HS-27A (cell line): ENCODE measurements at places on chromosomes 12 and 14.

DNA sequence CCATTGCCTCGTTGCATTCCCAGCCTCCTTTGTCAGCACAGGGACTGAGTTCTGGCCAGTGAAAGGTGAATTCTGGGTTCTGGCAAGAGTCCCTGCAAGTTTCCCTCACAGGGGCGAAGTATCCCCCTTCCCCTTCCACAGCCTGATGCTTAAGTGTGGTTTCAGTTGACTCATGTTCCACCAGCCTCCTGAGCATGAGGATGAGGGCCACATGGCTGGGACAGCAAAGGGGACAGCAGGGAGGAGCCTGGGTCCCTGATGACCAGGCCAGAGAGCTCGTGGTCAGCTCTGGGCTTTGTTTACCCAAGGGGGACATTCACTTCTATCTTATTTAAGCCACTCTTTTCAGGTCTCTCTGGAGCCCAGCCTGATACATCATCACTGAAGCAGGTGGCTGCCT, 36.5 kb downstream of the CACNA2D4 start:
- DNase-seq = no peak

DNA sequence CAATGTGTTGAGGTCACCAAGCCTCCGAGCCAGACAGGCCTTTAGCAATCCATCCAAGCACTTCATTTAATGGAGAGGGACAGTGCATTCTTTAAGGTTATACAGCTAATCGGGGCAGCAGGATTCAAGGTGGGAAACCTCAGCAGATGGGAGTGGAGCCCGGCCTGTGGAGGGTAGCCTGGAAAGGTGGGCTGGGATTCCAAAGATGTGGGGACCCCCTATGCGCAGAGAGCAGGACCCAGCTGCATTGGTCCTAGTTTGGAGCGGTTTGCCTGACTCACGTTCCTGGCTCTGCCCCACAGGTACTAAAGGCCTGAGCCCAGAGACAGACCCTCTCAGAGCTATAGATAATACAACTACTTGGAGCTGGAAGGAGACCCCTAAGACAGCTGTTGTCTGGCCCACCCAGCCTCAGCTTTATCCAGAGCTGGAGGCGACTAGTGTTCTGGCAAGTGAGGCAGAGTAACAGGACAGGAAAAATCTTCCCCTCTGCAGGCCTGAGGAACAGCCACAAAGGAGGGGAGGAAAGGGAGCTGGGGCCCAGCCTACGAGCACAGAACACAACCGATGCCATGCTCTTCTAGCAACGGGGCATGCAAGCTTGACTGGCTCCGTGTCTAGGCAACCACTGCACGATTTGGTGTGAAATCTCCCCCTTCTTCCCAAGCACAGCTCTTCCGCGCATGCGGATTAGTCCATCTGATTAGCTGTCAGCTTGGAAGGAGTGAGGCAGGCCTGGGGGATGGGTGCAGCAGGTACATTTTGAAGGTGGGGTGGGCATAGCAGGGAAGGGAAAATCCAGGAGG, 1.1 kb upstream of the MYH7 start:
- no peak for DNase-seq

GRCh38 chr14:101183376-101184103, 280.0 kb upstream of the RTL1 start:
- DNase-seq = no peak

- no peak for DNase-seq
These were observed 84.9 kb downstream of the CACNA1C start for GRCh38 chr12:2137711-2138110.

GRCh38 chr12:16881986-16882570, 276.1 kb upstream of the LMO3 start:
- no peak for DNase-seq

- no peak for DNase-seq
These were observed 97.7 kb downstream of the PPM1A start for GRCh38 chr14:60346706-60347105.

- no peak for DNase-seq
These were observed 90.5 kb downstream of the CHST11 start for GRCh38 chr12:104547235-104547634.

DNA sequence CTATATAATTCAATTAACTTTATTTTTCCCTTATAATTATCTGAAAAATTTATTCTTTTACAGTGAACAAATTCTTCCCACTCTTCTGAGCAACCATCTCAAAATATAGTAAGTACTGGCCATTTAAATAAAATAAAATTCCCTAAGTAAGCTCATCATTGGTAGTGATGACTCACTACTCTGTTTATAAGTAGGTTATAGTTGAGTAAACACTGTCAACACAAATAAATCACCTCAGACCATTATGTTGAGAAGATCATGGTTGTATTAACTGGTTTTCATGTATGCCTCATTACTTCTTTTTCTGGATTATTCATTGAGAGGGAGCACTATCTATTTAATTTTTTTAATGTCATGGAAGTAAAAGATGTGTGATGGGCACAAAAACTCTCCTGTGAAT, 220.5 kb downstream of the SEC23A start:
- DNase-seq = no peak

DNA sequence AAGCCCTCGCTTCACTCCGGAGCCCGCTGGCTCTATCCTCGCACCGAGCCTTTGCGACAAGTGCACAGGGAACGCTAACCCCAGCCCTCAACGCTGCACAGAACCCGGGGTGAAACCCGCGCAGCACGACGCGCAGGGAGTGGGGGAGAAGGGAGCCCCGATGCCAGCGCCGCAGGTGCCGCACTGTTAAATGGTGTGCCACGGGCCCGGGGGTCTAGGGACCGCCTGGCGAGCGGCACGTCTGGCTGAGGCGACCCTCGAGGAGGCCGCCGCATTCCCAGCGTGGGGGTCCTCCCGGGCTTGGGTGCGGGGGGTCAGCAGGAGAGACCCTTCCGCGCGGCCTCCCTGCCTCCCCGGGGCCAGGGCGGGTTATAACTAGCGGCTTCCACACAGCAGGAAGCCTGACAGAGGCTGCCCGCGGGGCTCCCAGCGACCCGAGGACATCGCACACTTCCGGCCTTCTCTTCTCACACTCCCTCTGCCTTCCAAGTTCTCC, 23.8 kb upstream of the LRTM2 start:
- DNase-seq = no peak

GRCh38 chr14:103629503-103630121, 601 bp downstream of the KLC1 start:
- no peak for DNase-seq

DNA sequence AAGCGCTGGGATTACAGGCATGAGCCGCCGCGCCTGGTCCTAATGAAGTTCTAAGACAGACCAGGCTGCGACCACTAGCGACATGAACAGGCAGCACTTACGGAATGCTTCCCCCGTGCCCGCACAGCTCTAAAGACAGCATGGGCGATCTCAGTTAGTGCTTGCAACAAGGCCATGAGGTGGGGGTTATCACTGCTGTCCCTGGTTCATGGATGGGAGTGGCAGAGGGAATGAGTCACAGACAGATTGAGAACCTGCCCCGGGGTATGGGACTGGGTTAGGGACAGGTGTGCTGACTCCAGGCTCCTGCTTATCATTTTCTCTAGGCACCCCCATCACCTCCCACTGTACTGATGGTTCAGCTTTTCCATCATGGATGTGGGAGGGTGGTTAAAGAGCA, 160.9 kb downstream of the VRK1 start:
- no peak for DNase-seq

GRCh38 chr12:32975122-32975521, 78.5 kb upstream of the PKP2 start:
- no peak for DNase-seq

DNA sequence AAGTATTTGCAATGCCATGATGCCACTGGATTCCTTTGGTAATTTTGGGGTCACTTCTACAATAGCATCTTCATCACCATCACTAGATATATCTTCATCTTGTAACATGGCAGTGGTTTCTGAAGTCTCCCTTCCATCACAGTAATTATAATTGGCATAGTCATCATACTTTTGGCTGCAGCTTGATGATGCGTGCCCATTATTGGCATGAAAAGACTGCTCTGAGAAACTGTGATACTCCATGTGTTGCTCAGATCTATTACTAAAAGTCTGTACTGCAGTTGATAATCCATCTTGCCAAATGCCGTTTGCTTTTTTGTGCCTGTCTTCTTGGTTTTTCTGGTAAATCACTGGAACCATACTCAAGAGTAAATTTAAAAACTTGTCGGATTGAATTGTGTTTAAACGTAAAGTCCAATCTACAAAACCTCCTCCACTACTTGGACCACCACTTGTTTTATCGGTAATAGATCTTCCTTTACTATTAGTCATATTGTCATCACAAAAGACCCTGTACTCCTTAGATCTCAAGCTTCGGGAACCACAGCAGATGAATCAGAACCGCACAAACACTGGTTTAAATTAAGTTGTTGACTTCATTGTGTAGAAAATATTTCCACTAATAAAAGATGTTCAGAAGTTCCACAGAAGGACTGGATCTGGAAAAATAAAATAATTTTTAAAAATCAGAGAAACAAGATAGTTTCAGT, 29.9 kb downstream of the SLC41A2 start:
- DNase-seq = no peak

- DNase-seq = no peak
These were observed 54.6 kb downstream of the TSPAN11 start for GRCh38 chr12:30980955-30981662.

- DNase-seq = no peak
These were observed 859.8 kb downstream of the FSCB start for GRCh38 chr14:43647302-43647701.

DNA sequence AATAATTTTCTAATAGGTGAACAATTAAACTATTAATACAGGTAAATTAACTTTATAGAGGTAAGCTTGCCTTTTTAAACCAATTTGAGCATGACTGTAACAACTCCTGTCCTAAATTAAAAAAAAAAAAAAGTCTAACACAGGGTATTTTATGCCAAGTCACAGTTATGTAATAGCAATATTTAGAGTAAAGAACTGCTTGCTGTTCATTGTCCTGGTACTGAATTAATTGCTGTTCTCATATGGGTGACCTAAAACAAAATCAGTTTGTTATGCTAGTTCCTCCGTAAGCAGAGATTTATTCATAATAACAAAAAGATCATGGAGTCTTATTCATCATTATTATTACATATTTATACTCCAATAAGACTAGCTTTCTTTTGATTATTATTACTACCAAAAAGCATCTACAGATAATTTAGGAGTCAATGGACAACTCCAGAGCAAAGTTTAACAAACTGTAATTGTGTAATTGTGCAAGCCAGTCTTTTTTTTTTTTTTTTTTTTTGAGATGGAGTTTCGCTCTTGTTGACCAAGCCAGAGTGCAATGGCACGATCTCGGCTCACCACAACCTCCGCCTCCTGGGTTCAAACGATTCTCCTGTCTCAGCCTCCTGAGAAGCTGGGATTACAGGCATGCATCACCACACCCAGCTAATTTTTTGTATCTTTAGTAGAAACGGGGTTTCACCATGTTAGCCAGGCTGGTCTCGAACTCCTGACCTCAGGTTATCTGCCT, 98.3 kb downstream of the ITPR2 start:
- no peak for DNase-seq

DNA sequence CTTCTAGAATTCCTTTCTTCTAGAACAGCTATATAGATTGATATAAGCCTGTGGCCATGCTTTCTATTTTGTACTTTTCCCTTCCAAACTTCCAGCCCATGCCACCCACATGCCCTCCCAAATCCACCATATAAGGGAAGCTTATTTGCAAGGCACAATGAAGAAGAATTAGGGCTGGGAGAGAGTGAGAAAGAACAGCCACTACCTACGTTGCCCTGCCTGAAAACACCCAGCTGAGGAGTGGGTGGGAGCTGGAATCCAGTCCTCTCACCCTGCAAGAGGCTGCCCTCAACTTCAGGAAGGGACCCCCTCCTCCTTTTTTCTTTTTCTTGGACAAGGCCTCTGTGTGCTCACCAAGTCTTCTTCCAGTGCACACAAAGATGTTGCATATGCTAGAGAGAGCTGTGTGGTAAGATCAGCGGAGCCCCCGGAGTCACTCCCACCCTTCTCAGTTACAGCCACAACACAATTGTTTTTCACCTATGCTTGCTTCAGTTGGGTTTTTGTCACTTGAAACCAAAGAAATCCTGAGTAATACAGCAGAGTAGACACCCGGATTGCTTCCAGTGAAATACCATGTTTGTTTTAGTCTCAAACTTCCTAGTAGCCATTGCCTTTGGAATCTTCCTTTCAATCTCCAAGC, 38.8 kb downstream of the CDKL1 start:
- DNase-seq = no peak

- DNase-seq = no peak
These were observed 54.6 kb upstream of the CLEC14A start for GRCh38 chr14:38310420-38310995.

GRCh38 chr12:4277857-4278256, 4.3 kb downstream of the CCND2 start:
- DNase-seq = no peak

GRCh38 chr12:52164624-52165023, 27.2 kb downstream of the KRT80 start:
- DNase-seq = no peak

- peak; percentile 95 for DNase-seq
These were observed at the start of gene DUSP6 for GRCh38 chr12:89352492-89353187. DUSP6 (minus strand) TSS chr12:89352501; CDS start chr12:89352039, 462 bp downstream.

DNA sequence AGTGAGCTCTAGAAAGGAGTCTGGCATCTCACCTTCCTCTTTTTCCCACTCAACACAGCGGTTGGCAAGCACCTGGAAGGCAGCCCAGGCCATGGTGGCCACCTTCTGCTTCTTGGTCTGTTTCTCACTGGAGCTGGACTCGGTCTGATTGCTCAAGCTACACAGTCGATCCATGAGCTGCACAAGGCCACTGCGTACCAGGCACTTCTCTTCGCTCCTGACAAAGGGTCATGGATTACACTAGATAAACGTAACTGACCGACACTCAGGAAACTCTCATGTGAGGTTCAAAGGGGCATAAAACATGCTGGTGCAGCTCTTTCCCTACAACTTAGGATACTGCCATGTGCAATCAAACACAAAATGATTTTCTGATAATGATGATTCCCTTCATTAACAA, 113.7 kb downstream of the TRAFD1 start:
- DNase-seq = no peak

- no peak for DNase-seq
These were observed 13.5 kb downstream of the WNK1 start for GRCh38 chr12:765840-766239.

- DNase-seq = no peak
These were observed 60.6 kb downstream of the LGMN start for GRCh38 chr14:92687681-92688433.

DNA sequence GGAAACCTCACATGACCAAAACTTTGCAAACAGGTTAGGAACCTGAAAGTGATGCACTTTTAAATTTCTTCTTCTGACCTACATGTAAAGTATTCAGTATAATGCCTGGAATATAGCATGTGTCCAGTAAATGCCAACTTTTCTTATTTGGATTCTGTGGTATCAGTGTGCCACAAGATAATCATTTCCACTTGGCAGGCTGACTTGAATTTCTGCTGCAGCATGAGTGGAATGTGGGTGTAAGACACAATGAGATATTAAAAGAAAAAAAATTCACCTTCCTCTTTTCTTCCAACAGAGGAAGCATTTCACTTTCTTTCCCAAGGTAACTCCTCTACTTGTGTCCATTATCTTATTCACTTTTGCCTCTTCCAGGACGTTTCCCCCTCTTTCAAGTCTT, 141.9 kb upstream of the PRKD1 start:
- no peak for DNase-seq

GRCh38 chr14:63045612-63046320, 508 bp upstream of the KCNH5 start:
- DNase-seq = no peak

GRCh38 chr12:1395421-1395955, 198.9 kb downstream of the FBXL14 start:
- DNase-seq = no peak
